ENCODE measurements at places on chromosomes 7 and 10. TPM values are rescaled to one million over a fixed set of nuclear protein-coding genes. Genes with fewer than 3 reads are reported as not detected.
A peak's percentile ranks its signal among the peaks of the same experiment; 100 is the strongest.

TLX1 gene
- polyA plus RNA-seq, result not detected

ASB15 gene
- 1.8 TPM for polyA plus RNA-seq

OR2A1 gene
- polyA plus RNA-seq, result not detected

SRI gene
- polyA plus RNA-seq, result 148 TPM

LRRD1 gene
- polyA plus RNA-seq, result not detected

TYW1B gene
- 3.2 TPM for polyA plus RNA-seq

DNA sequence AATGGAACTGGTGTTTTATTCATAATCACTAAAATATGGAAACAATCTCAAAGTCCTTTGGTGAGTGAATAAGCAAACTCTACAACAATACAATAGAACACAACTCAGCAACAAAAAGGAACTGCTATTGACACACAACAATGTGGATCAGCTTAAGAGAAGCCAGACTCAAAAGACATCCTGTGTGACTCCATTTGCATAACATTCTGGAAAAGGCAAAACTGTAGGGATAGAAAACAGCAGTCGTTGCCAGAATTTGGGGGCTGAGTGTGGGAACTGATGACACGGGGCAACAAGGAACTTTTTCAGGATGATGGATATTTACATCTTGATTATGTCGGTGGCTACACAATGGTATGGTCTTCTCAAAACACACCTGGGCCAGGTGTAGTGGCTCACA, 32.4 kb upstream of the SVIL start:
- DNase-seq, result no peak

GRCh38 chr10:32489901-32490300, 44.0 kb downstream of the CCDC7 start:
- DNase-seq, result no peak

DNA sequence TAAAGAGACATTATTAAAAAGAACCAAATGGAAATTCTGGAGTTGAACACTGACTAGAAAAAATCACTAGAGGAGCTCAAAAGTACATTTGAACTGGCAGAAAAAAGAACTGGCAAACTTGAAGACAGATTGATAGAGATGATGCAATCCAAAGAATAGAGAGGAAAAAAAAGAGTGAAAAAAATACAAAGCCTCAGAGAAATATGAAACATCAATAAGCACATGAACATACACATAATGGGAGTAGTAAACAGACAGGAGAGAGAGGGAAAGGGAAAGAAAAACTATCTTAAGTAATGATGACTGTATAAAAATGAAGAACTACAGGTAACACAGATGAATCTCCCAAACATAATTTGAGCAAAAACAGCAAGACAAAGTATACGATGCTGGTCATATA, 61.1 kb downstream of the CNOT4 start:
- DNase-seq, result no peak

GRCh38 chr7:154832557-154833138, 170.3 kb downstream of the PAXIP1 start:
- DNase-seq, result no peak

GRCh38 chr10:77530011-77530410, 107.6 kb downstream of the KCNMA1 start:
- no peak for DNase-seq

GRCh38 chr10:118853916-118854315, 99.1 kb upstream of the CACUL1 start:
- no peak for DNase-seq

DNA sequence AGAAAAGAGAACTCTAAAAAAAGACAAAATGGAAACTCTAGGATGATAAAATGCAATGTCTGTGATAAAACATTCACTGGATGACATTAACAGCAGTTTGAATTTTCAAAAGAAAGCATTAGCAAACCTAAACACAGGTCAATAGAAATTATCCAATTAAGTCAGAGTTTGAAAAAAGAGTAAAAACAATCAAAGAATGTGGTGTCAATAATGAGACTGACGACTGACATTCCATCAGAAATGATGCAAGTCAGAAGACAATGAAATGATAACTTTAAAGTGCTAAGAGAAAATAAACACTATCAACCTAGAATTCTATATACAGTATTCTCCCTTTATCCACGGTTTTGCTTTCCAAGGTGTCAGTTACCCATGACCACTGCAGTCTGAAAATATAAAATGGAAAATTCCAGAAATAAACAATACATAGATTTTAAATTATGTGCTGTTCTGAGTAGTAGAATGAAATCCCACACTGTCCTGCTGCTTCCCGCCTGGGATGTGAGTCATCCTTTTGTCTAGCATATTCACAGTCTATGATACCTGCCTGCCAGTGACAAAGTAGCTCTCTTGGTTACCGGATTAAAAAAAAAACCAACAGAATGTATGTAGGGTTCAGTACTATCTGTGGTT, 38.3 kb upstream of the SFMBT2 start:
- DNase-seq, result no peak

- no peak for DNase-seq
These were observed 99.6 kb downstream of the CHST15 start for GRCh38 chr10:123993534-123994416.

GRCh38 chr10:93462881-93463280, 19.3 kb downstream of the MYOF start:
- peak; percentile 60 for DNase-seq

- DNase-seq, result no peak
These were observed 238.2 kb upstream of the NEBL start for GRCh38 chr10:21135023-21135931.

DNA sequence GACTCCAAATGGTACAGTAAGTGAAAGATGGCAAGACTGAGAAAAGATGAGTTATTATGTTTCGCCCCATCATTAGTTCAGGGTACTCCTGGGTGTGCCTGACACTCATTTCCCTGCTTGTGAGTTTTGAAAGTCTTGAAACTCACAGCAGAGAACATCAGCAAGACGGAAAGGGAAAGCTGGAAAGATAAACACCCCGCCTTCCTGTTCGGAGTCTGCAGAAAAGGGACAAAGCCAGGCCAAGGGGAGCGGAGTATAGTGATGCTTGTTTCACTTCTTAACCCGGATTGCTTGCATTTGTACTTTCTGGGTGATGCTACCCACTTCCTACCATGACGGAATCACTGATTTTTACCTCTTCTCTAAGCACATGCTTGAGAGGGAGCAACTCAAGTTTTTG, 294.5 kb downstream of the FRMD4A start:
- no peak for DNase-seq

- DNase-seq, result no peak
These were observed 49.7 kb downstream of the CDK1 start for GRCh38 chr10:60827791-60828488.

DNA sequence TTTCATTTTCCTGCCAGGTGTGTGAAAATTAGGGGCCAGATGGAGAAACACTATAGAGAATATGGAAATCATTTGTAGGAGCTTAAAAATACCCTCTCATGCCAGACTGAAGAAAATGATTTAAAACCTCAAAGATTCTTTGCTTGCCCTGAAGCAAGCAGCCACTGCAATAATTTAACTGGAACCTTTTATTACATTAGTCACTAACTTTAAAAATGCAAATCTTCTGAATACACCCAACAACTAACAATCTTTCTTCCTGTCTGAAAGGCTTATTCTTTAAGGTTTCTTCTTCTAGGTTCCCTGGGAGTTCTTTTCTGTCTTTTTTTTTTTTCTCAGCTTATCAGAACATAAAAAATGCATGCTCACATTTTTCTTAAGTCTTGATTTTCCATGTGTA, 238.5 kb upstream of the KMT2E start:
- no peak for DNase-seq

DNA sequence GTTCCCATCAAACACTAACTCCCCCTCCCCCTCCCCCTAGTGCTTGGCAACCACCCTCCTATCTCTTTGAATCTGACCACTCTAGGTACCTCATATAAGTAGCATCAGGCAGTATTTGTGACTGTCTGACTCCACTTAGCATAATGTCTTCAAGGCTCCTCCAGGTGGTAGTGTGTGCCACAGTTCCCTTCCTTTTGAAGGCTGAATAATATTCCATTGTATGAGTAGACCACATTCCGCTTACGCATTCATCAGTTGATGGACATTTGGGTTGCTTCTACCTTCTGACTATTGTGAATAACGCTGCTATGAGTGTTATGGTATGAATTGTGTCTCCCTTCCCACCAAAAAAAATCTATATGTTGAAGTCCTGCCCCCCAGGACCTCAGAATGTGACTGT, 89.6 kb downstream of the PRKAG2 start:
- DNase-seq, result no peak

DNA sequence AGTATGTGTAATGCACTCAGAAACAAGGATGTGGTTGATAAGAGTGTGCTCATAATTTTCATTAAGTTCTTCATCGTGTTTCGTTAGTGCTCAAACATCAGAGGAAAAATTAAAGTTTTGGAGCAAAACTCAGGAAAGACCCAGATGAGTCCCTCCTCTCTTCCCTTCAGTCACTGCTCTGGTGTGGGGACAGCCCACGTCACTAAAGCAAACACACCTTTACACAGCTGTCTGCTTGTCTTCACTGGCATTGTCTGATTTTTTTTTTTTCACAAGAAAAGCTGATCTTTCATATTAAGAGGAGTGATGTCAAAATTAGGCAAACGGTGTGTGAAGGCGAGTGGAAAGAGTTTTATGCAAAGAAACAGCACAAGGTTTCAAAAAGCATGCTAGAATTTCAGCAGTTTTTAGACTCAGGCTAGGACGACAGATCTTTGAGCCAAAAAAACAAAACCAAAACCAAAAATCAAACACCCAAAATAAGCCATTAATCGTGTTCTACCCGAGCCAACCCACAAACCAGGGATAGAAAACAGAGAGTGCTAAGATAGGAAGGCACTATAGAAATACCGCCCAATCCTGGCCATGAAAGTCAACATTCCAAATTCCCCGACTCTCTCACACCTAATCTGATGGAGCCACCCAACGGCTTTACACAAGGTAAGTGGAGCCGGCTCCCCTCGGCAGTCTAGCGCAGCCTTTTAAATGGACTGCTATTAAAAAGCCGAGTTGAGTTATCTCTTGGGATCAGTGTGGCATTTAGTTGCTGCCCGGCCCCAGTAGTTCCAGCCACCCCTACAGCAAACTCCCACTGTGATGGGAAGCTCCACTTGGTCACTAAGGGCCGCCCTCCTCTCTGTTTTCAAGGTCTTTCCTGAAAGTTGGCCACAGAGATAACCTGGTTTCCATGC, 27.9 kb upstream of the GATA3 start:
- peak; percentile 36 for DNase-seq

- DNase-seq, result no peak
These were observed 66.8 kb upstream of the KIF5B start for GRCh38 chr10:32123021-32123420.

- no peak for DNase-seq
These were observed 186.1 kb upstream of the KAT6B start for GRCh38 chr10:74640134-74640921.

DNA sequence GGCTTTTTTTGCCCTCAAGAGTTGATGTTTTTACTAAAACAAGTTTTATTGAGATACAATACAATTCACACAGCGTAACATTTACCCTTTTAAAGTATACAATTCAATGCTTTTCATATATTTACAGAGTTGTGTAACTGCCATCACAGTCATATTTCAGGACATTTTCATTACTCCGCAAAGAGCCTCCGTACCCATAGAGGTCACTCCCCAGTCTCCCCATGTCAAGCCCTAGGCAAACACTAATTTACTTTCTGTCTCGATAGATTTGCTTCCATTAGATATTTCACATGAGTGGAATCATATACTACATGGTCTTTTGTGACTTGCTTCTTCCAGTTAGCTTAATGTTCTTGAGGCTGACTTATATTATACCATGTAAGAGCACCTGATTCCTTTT, 183.8 kb downstream of the PRKCQ start:
- DNase-seq, result no peak

- DNase-seq, result no peak
These were observed 60.0 kb downstream of the MINDY4 start for GRCh38 chr7:30831227-30831626.

DNA sequence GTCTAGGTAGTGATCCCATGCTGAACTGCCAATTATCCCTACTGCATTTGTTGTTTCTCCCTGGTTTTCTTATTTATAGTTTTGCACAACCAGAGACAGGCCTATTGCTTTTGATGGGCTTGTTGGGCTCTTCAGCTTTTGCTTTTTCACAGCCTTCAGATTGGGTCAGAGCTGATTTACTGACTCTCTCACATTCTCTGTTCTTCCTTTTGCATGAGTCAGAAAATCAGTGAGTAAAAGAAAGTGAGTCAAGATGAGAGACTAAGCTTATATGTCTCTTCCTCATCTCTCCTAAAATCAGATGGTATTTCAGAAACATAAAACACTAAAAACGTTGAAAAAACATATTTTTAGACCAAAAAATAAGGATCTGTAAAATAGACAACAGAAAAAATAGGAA, 1135.4 kb downstream of the XPNPEP1 start:
- no peak for DNase-seq
